ENCODE measurements at places on chromosomes 7 and 10.

GRCh38 chr7:155795951-155796350 is 16.3 kb downstream of the SHH start:
- no peak for DNase-seq

DNA sequence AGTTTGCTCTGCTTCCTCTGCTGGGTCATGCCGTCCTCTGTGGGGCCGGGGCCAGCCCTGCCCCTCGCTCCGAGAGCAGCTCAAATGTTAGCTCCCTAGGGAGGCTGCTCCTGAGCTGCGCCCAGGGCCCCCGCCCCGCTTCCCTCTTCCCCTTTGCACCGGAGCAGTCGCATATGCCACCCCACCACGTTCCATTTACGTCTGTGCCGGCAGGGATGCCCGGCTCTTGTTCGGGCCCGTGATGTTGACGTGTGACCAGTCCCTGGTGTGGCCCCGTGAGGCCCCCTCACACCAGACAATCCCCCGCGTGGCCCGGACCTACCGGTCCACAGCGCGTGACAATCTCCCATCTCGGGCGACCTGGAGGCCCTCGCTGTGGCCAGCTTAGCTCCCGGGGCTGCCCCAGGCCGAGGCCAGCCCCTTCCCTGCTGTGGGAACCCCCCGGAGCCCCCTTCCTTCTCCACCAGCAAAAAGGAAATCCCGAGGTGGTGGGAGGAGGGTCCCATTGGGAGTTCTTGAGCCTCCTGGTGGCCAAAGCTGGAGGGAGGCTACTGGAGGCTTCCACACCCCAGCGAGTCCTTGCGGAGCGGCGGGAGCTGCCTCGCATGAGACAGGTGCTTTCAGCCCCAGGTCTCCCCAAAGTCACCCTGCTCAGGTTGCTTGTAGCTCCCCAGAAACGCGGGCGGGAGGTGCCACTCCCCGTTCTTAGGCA is 15.2 kb downstream of the FAM20C start:
- DNase-seq, result no peak

GRCh38 chr7:50214771-50215170 is 89.7 kb upstream of the IKZF1 start:
- no peak for DNase-seq

DNA sequence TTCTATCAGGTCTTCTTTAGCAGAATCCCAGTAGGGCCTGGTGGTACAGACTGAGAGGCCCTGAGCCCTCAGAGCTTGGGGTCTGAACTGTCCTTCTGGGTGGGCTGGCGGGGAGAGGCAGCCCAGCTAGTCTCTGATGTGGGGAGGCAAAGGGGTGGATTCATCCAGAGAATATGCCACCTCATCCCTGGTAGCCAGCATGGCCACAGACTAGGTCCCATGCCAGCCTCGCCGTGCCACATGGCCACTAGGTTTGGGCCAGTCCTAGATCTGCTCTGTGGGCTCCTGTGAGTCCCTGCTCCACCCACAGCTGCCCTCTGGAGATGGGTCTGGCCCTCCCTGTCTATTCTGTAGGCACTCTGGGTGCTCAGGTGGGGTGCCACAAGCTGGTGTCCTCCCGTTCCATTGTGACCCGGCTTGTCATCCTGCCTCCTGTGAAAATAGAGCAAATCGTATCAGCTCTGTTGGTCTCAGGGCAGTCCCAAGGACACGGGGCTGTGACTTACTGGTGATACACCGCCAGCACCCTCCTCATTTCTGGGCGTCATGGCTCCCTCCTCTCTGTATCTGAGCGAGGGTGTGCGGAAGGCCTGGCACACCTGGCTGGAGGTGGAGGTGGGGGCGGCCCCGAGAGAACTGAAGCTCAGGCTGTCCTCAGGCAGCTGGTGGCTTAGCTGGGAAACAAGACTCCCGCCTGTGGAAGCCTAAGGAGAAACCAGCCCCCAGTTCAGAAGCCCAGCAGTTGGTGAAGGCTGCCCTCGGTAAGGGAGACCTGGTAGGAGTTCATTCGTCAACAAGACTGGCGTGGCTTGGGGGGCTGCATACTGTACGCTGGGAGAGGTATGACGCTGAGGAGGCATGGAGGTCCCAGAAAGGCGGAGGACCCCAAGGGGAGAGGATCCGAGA is 33.3 kb downstream of the UNC5B start:
- no peak for DNase-seq

DNA sequence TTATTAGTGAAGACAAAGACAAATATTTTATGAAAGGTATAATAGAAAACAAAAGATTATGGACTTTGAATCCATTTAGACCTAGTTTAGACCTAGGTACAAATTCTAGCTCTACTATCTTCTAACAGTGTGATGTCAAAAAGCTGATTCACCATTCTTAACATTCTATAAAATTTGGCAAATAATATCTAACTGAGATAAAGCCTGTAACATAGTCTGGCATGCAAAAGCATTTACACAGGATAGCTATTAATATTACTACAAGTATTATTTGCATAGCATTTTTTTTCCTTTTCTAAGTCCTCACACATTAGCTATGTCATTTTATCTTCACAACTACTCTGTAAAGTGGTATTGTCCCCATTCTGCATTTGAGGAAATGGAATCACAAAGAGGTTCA is 179.6 kb upstream of the LRRTM3 start:
- DNase-seq, result peak; percentile 39

- no peak for DNase-seq
Observed at GRCh38 chr7:155925682-155926081, 113.4 kb upstream of the SHH start.

GRCh38 chr7:124276005-124276622 is 243.2 kb upstream of the TMEM229A start:
- peak; percentile 18 for DNase-seq

DNA sequence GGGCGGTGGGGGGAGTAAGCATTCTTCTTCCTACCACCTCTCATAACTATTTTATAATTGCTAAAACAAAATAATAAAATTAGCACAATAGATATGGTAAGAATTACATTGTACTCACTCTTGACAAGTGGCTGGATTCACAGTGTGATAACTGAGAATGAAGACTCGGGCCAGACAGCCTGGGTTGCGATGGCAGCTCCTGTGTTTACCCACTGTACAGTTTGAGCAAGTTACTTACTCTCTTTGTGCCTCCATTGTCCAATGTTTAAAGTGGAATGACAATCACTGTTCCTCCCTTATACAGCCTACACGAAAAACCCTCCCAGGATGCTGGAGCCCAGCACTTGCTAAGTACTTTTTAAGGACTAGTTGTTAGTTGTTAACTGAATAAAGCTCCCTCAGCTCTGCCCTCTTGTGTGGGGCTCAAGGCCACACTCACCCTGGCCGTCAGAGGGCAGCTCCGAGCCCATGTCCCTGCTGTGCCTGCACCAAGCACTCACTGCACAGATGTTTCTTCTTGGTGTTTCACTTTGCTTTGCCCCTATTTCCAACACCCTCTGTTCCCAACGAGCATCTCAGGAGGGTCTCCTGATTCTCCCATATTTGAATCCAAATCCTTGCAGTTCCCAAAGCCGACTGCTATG is 56.4 kb upstream of the NPS start:
- no peak for DNase-seq

DNA sequence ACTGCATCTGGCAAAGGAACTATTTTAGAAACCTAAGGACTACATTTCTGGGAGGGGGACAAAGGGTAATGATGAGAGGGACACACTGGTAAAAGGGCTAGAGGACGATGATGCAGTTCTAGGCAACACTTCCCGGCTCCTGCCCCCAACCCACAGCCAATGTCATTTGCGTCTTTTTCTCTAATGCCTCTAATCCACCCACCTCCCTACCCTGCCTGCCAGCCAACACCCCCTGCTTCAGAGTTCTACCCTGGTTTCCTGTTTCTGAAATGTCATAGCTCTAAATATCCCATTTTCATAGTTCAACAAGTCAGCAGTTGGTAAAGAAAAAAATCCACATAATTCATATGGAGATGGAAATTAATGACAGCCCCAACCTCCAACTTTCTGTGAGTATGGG is 79.0 kb downstream of the KIAA1549 start:
- DNase-seq, result no peak

DNA sequence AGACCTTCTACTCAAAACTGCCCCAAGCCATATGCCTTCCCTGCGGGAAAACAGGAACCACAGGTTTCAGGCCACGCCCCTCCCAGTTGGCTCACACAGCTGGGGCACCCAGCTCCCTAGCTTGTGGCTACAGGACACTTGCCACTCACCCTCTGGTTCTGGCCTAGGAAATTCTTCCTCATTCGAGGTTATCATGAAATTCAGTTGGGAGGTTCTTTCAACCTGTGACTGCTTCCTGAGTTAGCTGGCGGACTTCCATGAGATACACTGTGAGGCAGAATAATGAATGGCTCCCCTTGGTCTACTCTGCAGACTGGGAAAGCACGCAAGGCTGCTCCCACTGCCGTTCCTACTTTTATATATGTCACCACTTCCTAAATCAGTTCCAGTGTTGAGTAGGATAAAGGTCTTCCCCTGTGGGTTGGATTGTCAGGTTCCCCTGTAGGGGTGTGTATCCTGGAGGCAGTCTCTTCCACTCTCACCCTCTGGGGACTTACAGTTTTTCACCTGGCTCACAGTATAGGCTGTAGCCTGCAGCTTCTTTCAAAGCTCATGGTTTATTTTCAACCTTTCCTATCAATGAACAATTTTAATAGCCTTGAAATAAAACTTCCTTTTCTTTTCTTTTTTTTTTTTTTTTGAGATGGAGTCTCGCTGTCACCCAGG is 37.0 kb downstream of the GPR22 start:
- peak; percentile 18 for DNase-seq

DNA sequence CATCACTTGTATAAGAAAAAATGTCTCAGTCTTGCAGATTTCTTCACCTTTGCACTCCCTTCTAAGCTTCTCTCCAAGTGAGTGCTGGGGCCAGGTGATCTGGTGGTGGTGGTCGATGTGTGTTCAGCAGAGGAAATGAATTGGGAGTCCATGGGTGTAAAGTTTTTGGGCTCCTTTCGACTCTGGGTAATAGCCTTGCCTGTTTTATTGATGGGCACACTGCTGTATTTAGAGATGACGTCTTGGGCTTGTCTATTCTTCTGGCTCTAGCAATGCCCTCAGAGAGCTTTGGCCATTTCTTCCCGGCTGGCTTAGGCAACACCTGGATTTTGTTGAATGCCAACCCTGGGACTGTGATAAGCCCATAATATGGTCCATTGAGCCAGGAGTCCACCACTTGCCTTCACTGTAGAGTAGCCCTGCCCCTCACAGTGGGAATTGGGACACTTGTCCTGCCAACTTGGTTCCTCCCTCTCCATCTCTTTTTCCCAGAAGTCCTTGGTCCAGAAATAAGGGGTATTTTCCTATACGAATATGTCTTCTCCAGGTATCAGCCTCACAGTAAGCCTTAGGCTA is 11.7 kb downstream of the PNLIP start:
- no peak for DNase-seq

GRCh38 chr10:109587366-109587765 is 335.9 kb downstream of the XPNPEP1 start:
- no peak for DNase-seq

GRCh38 chr7:91609525-91609924 is 271.0 kb downstream of the MTERF1 start:
- no peak for DNase-seq

GRCh38 chr7:148987751-148988512 is 40.4 kb downstream of the PDIA4 start:
- peak; percentile 22 for DNase-seq

DNA sequence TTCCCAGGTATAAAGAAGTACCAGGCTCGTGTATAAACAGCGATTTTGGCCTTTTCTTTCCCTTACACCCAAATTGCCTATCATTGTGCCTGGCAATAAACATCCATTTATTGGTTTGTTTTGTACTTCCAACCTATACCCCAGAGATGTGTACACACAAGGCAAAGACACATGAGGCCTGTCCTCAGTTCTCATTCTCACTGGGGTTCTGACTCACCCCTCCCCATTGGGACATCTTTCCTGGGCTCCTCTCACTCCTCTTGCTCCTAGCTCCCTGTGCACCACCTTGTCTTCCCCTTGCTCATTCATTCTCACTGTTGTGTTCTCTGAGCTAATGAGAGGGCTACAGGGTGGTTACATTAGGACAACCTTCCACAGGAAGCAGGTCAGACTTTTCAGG is 240.7 kb downstream of the ANK3 start:
- DNase-seq, result peak; percentile 11

- no peak for DNase-seq
Observed at GRCh38 chr7:140230516-140230860, 53.7 kb upstream of the KDM7A start.

DNA sequence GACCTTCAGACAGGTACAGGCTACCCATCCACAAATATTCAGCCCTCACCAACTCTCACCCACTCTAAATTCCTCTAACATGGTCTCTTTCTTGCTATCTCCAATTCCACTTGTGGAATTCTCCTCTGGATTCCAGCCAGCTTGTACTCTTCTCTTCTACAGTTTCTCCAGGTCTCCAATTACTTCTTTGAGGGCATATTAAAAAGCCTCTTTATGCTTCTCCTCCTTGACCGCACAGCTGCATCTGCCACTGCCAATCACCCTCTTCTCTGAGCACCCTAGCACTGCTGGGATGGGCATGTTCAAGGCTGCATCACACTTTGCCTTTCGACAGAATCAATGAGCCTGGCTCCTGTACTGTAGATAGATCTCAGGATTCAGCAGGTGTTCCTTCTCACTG is 101.5 kb upstream of the ANKRD1 start:
- DNase-seq, result no peak

DNA sequence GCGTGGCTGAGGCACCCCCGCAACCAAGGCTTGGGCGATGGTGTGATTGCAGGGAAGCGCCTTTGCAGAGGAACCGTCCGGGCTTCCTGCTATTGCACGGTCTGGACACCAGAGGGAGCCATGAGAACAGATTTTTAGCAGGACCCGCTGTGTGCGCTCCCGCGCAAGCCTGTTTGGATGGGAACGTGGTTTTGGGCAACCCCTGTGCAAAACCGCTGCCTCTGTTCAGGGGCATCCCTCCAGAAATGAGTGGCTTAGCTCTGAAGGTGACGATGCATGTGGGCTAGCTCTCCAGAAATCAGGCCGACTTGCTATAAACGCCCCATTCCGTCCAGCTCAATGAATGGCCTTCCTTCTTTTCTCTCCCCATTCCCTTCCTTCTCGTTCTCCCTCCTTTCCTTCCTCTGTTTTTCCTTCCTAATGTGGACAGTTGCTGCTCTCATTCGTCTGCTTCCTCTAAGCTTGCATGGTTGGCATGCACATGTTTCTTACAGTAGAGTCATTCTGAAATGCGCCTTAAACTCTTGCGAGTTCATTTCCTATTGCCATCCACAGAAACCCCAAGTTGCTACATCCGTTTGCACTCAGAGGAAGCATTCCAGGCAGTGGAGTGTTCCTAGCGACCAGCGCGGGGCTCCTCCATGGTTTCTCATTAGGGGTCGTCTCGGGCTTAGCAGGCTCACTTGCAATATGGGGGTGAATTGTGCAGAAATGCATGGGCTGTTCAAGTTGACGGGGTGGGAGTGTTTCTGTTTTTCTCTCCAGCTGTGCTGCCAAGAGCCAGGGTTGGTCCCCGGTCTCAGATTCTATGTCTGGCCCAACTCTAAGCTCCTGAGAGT is 302.5 kb upstream of the GALNT17 start:
- peak; percentile 22 for DNase-seq
